NCI-H526 (cell line): ENCODE measurements at places on chromosomes 3 and 15.

DNA sequence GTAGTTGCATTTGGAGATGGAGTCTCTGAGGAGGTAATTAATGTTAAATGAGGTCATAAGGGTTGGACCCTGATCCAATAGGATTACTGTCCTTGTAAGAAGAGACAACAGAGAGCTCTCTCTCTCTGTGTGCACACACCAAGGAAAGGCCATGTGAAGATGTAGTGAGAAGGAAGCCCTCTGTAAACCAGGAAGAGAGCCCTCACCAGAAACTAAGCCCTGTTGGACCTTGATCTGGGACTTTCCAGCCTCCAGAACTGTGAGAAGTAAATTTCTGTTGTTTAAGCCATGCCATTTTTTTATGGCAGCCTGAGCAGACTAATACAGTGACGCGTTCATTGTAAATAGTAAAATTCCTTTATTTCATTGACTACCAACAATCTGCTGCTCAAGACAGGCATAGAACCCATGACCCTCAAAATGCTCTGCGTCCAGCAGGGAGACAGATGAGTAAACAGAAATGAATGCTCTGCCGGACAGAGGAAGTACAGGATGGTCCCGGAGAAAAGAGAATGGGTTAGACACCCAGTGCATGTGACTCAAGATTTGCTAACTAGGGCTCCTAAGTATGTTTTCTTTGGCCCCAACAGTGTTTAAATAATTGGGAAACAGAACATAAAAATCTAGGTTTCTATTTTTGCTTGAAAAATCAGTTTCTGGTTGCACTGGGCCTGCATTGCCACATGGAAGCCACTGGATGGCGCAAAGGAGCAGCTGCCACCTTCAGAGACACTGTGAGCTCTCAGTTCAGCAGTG lies 37.9 kb upstream of the TNFAIP8L3 start:
- no peak for DNase-seq

GRCh38 chr3:101292027-101292426 lies 28.3 kb downstream of the IMPG2 start:
- DNase-seq = no peak

- DNase-seq = peak; percentile 82
These were observed 7.5 kb upstream of the PGPEP1L start for GRCh38 chr15:99014803-99015697.

- no peak for DNase-seq
These were observed 6.4 kb downstream of the BDH1 start for GRCh38 chr3:197549261-197549885.

DNA sequence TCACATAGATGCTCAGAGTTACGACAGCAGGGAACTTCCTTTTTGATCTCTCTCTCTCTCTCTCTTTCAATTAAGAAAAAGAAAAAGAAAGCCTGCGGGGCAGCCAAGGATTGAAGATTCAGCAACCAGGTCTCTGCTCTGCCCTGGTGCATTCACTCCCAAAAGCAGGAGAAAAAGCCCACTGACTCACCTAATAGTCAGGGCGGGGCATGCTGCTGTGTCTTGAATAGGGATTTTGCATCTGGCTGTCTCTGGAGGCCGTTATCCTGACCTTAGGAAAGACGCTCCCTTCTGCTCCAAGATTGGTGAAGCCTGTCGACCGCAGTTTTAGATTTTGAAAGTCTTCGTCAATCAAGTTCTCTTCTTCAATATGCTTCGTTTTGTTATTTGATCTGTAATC lies 20.8 kb upstream of the ITGB5 start:
- DNase-seq = no peak

DNA sequence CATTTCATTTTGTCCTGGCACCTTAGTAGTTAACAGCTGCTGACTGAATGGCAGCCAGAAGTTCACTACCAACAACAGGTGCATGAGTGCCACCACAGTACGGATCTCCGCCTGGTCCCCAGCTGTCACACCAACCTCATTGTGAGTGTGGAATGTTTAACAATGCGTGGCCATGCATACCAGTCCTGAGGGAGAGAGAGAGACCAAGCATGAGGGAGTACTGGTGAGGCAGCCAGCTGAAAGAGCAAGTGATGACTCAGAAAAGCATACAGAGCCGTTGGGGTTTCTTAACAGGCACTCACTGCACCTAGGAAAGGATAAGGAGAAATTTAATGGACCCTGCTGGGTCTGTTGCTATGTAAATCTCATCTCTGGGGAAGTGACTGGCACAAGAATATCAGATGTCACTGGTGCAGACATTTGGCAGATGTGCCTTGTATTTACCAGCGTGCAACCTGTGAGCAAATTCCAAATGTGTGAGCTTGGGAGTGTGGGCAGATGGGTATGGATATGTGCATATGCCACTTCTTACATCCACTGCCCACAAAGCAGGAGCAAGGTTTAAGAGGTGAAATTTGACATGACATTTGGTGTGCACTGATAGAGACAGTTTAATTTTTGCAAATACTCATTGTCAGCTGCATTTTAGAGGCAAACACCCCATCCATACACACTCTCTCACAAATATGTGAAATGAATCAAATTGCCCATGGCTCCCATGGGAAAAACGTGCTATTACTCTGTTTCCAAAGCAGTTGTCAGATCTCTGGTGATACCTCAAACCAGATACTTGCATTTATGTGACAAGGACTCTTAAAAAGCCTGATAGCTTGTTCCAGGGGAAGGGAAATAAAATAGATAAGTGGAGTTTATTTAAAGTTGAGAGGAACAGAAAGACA lies 245.2 kb upstream of the ARPP21 start:
- DNase-seq = peak; percentile 73

DNA sequence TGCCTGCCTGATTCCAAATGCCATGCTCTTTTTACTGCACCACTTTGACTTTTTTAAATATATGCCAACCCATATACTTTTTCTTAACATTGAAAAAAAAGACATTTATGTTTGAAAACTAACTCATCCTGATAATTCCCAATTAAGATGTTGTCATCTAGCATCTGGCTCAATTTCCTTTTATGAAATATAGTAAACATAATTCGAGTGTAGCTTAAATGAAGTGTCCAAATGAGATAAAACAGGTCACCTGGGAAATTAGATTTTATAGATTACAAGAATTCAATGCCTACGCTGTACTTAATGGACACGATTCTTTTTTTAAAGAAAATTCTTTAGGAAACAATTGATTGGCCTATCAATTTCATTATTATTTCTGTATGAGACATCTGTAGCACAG lies 2.8 kb downstream of the MDFIC2 start:
- no peak for DNase-seq

DNA sequence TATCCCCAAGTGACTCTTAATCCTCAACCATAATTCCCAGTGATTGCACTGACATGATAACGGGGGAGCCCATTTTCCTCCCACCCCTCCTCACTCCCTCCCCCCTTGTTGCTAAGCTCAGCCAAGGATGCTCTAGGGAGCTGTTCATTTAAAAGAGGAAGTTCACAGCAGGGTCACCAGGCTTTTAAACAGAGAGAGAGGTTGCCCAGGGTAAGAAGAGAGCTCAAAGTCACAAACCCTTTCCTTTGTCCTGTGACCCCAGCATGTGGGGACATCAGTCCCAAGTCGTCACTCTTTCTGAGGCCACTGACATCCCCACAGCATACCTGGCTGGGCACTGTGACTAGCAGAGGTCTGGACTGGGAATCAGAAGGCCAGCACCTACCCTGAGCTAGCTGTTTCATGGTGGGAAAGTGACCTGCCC lies 144.1 kb downstream of the RORA start:
- no peak for DNase-seq

GRCh38 chr3:141243271-141243707 lies 11.7 kb downstream of the PXYLP1 start:
- DNase-seq = no peak

- no peak for DNase-seq
These were observed 212.9 kb upstream of the ARPP21 start for GRCh38 chr3:35426366-35426958.

DNA sequence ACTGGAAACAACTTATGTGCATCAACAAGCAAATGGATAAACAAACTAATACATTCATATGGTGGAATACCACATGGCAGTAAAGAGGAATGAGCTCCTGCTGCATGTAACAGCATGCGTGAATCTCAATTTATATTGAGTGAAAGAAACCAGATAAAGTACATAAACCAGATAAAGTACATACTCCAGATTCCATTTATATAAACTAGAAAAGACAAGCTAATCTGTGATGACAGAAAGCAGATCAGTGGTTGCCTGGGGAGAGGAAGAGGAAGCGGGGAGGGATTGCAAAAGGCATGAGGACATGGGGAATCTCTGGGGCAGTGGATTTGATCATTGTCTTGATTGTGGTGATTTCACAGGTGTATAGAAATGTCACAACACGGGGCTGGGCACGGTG lies 34.2 kb downstream of the LIMD1 start:
- DNase-seq = no peak

DNA sequence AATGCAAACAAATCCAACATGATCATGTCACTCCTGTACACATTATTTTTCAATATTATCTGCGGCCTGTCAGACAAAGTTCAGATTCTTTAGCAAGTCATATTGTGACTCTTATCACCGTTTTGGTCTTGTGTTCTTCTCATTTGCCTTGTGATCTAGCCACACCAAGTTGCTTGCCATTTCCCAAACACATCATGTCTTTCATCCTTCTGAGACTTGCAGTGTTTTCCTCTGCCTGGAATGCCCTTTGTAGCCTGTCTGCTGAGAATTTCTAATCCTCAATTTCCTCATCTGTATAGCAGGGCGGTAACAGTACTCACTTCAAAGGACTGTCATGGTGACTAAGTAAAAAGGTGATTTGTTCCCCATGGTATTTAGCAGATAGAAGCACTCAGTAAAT lies 135.0 kb downstream of the GREM1 start:
- DNase-seq = no peak

- DNase-seq = no peak
These were observed 429.0 kb upstream of the ATP11B start for GRCh38 chr3:182364323-182364722.

DNA sequence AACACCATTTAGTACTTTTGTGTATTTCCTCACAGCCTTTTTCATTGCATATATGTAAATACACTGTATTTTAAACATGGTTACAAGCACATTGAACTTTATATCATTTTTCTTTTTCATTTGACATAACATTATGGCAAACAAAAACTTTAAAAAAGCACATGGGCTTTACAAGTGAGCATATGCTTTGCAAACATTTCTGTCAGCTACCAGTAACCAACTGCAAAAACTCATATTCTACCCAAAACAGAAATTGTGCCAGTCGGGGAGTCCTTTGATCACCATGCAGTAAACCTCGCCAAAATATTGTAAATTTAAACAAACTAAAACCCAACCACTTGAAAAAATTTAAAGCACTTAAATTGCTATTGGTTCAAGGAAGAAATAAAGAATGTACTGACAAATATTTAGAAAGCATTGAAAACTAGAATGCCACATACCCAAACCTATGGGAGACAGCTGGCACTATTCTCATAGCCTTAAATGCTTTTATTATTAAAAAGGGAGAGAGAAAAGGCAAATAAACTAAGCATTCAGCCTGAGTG lies 24.4 kb downstream of the ZNF710 start:
- no peak for DNase-seq
